MCF 10A (cell line): ENCODE measurements at places on chromosomes 2 and 18. TPM values are rescaled to one million over a fixed set of nuclear protein-coding genes. Genes with fewer than 3 reads are reported as not detected.

The NAT8 gene
- total RNA-seq, result not detected in 2 replicates

The UBR3 gene
- 28.7 and 30.0 TPM in 2 replicates for total RNA-seq

The COL4A4 gene
- 0.25 and 0.30 TPM in 2 replicates for total RNA-seq

The KCTD1 gene
- total RNA-seq, result 29.5 and 37.9 TPM in 2 replicates

The GNLY gene
- total RNA-seq, result not detected in 2 replicates

The COL3A1 gene
- not detected in 2 replicates for total RNA-seq

The C18orf32 gene
- total RNA-seq, result 28.9 and 45.2 TPM in 2 replicates

The CHRNA1 gene
- total RNA-seq, result not detected in 2 replicates

The ACVR1C gene
- total RNA-seq, result 0.12 and 0.17 TPM in 2 replicates

The CRYGD gene
- total RNA-seq, result not detected in 2 replicates

The BUB1 gene
- 23.0 and 25.5 TPM in 2 replicates for total RNA-seq

GRCh38 chr2:46831051-46831868 is 84.3 kb downstream of the MCFD2 start:
- no peak for DNase-seq

GRCh38 chr18:3171631-3172030 is 48.1 kb downstream of the MYOM1 start:
- no peak for DNase-seq

- DNase-seq, result no peak
These were observed 197.5 kb upstream of the CHAC2 start for GRCh38 chr2:53569957-53570727.

DNA sequence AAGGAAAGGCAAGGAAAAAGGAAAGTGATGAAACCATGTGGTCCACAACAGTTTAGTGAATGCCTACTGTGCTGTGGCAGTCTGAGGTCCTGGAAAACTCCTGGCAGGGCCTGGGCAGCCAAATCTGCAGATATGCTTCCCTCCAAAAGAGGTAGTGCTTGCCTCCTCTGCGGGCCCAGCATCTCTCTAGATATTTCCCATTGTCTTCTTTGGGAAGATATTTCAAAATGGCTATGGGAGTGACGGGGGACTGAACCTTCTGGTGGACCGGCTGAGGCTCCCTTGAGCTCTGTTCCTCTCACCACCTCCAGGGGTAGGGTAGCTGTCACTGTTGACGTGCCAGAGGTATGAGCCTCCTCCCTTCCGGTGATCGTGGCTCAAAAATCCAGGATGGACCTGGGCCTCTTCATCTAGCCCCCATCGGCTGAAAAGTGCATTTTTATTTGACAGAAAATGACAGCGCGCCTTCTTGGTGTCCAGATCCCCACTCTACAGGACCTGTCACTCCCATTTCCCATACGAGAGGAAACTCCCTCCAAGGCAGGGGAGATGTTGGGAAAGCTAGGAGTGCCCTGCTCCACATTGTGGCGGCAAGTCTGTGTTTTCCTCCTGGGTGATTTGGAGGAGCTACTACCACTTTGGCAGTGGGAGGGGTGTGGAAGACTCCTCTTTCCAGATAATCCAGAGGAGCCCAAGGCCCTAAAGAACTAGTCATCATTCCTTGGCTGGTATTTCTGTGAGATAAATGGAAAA is 9.4 kb upstream of the PAX3 start:
- no peak for DNase-seq

- DNase-seq, result no peak
These were observed 344.1 kb upstream of the FANCL start for GRCh38 chr2:58585233-58585632.

GRCh38 chr2:79782576-79783452 is 270.0 kb downstream of the CTNNA2 start:
- no peak for DNase-seq

DNA sequence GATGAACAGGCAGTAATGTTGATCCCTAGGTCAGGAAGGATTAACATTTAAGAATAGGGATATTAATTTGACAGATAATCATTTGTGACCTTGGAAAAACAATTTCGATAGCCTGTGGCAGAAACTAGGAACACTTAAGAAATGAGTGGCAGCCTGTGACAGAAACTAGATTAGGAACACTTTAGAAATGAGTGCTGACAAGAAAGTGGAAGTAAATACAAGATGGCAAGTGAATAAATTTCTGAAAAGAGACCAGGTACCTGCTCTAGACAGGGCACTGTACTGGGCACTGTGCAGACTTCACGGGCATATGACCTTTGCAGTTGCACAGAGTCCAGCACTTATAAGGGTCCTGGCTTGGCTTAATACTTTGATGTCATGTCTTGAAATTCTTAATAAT is 5.5 kb upstream of the HNRNPA3 start:
- no peak for DNase-seq

GRCh38 chr2:26317377-26318105 is 28.4 kb upstream of the SELENOI start:
- no peak for DNase-seq

GRCh38 chr2:197598450-197598849 is 76.9 kb downstream of the RFTN2 start:
- no peak for DNase-seq

- no peak for DNase-seq
These were observed 105.6 kb downstream of the HNRNPLL start for GRCh38 chr2:38496927-38497669.

DNA sequence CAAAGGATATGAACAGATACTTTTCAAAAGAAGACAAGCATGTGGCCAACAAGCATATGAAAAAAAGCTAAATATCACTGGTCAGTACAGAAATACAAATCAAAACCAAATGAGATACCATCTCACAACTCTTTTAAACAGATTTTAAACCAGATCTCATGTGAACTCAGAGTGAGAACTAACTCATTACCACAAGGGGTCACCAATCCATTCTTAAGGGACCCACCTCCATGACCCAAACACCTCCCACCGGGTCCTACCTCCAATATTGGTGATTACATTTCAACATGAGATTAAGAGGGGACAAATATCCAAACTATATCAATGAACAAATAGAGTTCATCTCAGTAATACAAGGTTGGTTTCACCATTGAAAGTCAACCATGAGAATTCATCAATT is 319.8 kb upstream of the GULP1 start:
- DNase-seq, result no peak

DNA sequence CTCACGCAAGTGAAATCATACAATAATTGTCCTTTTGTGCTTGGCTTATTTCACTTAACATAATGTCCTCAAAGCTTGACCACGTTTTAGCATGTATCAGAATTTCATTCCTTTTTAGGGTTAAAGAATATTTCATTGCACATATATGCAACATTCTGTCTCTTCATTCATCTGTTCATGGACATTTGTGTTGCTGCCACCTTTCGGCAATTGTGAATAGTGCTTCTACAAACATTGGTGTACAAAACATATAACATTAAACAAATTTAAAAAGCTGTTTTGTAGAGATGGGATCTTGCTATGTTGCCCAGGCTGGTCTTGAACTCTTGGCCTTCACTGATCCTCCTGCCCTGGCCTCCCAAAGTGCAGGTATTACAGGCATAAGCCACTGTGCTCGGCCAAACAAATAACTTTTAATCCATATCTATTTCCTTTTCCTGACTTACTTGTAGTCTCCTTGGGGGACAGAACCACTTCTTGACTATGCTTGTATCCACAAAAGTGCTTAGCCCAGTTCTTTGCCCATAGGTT is 209.3 kb downstream of the SLC4A3 start:
- peak; percentile 71 for DNase-seq

DNA sequence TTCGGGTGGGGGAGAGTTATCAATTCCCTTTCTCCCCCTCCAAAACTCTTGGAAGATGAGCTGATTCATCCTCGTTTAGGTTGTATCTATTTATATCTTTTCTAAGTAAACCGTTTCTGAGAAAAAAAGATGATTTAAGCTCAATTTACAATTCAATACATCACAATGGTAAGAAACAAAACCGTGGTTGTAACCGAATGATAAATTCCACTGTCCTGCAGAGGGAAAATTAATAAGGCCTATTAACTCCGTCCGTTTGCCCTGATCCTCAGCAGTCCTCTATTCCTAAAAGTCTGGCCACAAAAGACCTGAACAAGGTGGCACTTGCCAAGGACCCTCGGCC is 286.2 kb downstream of the TCF4 start:
- DNase-seq, result no peak

- DNase-seq, result peak; percentile 59
These were observed 22.8 kb upstream of the DNAH6 start for GRCh38 chr2:84493514-84493913.

DNA sequence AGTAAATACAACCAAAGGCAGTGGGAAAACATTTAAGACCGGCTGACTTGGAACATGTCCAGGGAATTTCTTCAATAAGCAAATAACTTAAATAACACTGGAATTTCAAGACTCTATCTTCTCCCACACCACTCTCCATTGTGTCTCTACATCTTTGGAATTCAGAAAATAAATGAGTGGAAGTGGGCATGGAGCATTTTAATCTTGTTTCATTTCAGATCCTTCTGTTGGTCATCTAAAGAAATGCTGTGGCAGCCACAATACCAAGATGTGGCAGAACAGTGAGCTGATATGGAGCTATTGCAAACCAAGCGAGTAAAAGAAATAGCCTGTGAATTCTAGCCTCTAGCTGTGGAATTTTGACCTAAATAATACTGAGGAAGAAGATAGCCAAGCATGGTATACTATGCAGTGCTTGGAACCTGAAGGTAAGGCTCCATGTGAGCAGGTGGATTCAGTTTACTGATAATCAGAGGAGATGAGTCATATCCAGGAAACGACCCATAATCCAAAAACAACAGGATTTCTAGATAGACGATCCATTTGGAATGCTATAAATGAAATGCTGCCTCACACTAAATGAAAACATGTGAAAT is 157.1 kb upstream of the SCN7A start:
- DNase-seq, result peak; percentile 20

DNA sequence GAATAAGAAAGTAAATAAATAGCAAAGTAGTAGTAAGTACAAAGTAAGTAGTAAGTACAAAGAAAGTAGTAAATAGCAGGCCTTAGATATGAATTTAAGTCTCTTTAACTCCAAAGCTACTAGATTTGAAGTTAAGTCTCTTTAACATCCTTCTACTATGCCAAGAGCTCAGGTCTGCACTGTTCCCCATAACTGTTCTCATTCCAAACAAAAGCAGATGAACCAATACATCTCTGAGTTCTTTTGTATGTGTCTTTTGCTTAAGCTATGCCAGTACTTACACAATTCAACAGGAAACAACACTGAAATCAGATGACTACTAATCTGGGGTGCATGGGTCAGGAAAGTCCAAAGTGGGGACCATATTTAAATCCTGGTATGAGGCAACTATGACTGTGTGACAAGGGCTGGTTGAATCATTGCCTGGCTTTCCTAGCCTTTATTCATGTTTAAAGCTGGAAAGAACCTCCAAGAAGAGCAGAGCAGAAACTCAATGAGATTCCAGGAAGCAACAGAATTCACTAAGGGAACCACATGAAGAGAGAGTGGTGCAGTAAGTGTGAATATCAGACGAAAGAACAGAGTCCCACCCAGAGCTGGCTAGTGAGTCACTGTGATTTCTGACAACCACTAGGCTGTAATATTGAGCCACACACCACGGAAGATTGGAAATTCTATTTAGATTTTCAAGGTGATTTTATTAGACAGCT is 51.0 kb upstream of the CYP26B1 start:
- peak; percentile 45 for DNase-seq

DNA sequence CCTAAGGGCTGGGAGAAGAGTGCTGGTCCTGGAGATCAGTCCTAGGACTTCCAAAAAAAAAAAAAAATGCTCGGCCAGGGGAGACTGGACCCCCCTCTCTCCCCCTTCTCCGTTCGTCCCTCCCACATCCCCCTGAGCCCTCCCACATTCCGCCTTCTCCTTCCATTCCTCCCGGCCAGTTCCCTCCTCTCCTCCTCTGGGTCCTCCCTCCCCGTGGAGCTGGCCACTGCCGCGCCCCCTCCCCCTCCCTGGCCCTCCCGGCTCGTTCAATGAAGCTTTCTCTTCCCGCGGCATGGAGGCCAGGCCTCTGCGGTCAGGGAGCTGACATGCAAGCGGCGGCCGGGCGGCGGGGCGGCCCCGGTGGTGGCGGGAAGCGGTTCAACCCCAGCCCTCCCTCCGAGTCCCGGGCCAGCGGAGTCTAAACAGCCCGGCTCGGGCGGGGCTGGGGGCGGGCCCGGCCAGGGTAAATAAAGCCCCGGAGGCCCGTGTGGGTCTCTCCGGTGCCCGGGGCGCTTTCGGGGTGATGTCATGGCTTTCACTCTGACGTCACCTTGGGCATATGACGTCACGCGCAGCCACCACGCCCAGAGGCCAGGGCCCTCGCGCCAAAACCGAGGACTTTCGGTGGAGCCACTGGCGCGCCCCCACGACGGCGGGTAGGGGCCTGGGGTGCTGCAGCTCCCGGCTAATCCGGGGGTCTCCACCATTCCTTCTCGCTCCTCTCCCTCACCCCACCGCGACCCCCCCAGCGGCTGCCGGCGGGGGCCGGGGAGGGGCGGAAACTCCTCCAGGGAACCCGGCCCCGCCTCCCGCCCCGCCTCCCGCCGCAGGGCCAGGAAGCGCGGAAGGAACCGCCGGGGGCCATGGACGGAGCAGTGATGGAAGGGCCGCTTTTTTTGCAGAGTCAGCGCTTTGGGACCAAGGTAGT is at the start of the genes DOK1 and LOXL3:
Gene DOK1 (plus strand): TSS at position 829 of the 928 bp plus-strand sequence. CDS start 35 bp downstream, at position 864.
Gene LOXL3 (minus strand): TSS at position 51 of the 928 bp plus-strand sequence. CDS start 1,308 bp downstream, outside the sequence.
- peak; percentile 58 for DNase-seq

DNA sequence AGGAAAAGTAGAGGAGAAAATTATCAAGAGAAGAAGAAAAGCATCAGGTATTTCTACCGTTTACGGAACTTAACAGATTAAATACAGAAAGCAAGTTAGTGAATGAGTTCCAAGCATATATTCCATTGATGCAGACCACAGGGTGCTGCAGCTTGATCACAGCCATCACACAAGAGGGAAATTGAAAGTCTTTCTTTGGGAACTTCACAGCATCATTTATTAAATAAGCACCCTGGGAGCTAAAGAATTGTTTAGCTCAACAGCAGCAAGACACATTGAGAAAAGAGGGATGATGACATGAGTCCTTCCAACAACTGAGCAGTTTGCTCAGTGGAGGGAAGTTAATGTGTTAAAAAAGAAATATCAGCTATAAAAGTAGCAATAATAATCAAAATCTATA is 69.3 kb upstream of the DYNC1I2 start:
- no peak for DNase-seq

DNA sequence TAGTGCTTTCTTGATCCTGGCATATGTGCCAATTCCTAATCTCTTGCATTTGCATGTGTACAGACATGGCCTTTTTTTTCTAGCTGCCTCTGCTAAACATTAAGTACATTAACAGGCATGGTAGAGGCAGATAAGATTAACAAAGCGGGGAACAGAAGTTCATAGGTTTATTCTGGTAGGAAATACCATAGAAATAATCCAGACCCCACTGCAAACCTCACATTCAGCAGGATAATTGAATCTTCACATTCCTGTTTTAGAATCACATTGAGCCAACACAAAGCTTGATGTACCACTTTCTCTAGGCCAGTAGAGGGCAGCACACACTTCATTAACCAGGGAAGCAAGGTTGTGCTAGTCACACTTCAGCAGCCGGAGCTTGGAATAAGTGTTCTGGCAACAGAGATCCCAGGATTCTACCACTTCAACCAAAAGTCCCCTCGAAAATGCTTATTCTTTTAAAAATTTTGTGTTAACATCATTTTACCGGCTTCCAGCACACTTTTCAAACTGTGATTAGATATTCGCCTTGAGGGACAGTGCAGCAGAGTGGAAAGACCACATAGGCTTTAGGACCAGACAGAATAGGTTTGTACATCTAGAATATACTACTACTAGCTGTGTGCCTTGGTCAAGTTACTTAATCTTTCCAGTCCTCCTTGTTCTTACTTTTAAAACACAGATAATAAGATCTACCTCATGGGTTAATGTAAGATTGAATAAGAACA is 420.2 kb upstream of the CHST9 start:
- peak; percentile 78 for DNase-seq

- DNase-seq, result no peak
These were observed 1.2 kb upstream of the UGT1A1 start for GRCh38 chr2:233758849-233759248.

GRCh38 chr18:32057624-32058165 is 34.0 kb upstream of the RNF138 start:
- no peak for DNase-seq
